ENCODE measurements at places on chromosomes 4 and X.

GRCh38 chr4:181830404-181831035 lies 412.7 kb upstream of the TENM3 start:
- DNase-seq, result no peak

DNA sequence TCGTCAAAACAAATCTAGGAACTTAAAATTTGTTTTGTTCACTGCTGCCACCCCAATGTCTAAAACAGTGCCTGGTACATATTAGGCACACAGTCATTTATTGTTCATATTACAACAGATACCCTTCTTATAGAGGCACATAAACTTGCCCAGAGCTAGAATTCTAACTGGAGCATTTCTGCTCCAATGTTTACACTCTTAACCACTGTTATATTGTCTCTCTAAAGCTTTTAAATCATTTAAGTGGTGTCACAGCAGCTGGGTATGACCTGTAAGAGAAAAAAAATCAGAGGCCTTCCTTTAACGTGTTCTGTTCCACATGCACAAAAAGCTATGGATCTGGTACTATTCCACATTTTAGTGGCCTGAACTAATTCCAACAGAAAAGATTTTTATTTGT lies 3.0 kb downstream of the UBE2D3 start:
- no peak for DNase-seq

GRCh38 chr4:95985051-95985450 lies 145.2 kb downstream of the PDHA2 start:
- no peak for DNase-seq

DNA sequence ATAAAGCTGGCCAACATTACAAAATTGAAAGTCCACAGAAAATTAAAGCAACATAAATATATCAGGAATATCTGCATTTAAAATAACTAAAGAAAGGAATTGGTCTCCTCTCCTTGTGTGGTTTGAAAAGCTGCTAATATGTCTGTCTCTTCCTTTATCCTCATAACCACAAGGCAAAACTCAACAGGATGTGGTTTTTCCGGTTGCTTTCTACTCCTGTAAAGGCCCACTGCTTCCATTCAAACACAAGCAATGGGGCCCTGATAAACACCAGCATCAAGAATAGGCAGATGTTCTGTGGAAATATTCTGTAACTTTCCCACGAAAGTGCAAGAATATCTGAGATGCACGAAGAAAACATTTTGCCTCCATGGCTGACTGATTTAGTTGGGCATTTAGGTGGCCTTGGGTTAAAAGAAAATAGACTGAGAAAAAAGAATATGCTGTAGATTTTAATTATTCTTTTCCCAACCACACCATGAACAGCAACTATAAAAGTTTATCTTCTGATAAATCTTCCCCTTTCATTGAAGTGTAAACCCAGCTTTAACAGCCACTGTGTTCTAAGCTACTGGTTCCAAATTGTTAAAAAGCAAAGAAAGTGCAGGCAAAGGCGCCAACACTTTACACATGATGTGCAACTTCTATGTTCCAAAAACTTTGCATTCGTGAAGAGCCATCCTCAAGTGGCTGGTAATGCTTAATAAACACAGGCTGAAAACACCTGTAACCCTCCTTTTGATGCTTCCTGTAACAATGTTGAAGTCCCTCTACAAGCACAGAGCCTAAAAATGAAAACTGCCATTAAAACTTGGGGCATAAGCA lies 50.5 kb upstream of the NDST3 start:
- DNase-seq, result no peak

DNA sequence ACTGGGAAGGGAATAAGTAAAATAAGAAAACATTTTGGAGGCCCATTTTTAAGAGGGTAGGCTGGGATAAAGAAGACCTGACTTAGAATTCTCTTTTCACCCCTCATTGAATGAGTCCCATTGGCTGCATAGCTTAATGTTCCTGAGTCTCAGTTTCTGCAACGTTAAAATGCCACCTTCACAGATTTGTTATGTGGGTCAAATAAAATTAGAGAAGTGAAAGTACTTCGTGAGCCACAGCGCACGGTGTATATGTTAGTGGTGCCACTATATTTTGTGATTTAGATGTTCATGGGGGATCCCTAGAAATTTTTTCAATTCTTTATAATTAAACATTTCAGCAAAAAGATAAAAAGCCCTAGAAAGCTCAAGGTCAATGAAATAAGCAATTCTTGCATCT lies 109.2 kb upstream of the HS3ST1 start:
- DNase-seq, result no peak

DNA sequence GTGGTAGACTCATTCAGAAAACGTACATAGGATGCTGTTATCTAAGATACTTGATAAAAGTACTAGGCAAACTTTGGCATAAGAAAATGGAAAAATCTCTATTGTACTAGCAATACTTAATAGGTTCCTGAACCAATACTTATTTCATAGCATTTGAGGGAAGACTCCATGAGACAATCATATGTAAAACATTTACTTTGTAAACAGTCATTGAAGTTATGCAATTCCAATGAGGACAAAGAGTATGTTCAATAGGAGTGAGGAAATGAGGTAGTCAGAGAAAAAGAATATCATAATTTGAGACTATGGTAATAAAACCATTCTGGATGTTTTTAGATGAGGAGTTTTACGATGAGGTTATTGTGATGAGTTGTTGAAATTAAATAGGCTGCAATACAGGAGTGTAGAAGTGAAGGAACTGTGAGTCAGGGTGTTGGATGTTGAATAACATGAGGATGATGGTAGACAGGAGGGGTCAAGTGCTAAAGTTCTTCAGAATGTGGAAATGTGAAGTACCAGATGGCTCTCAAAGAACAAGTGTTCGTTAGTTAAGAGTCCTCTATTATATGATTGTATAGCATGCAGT lies 397.9 kb downstream of the PPP3CA start:
- no peak for DNase-seq

DNA sequence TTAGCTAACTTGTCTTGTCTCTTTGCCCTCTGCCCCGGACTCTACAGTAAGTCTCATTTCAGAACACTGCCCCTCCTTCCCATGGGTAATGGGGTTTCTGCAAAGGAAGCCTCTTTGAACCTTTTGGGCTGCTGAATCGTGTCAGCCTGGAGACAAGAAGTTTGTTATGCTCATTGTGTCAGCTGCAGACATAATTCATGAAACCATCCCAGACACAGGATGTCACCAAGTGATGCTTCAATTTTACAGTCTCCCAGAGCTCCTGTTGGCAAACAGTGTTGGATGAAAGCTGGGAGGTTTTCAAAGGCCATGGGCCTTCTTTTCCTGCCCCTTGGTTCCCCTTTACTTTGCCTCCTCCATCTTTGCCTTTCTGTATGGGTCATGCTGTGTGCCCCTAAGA lies 223.1 kb upstream of the TAPT1 start:
- DNase-seq, result no peak

GRCh38 chr4:107999932-108000539 lies 10.3 kb downstream of the HADH start:
- DNase-seq, result no peak

DNA sequence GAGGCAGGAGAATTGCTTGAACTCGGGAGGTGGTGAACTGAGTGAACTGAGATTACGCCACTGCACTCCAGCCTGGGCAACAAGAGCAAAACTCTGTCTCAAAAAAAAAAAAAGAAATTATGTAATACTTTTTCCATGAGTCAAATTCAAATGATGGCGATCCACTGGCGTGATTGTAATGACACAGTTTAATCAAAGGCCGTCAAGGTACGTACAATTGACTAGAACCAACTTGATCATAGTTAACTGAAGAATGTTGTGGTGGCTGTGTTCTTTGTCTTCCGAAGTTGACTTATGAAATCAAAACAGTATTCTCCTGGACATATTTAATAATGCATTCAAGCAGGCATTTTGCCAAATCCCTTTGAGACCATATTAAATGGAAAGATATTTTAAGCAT lies 318.6 kb upstream of the FAT1 start:
- DNase-seq, result no peak
